ENCODE measurements at places on chromosomes 3 and 15.

- DNase-seq: no peak
Measured at GRCh38 chr15:42474827-42475226, 16.1 kb downstream of the ZNF106 start.

GRCh38 chr3:144482876-144483275, 511.3 kb downstream of the DIPK2A start:
- no peak for DNase-seq

DNA sequence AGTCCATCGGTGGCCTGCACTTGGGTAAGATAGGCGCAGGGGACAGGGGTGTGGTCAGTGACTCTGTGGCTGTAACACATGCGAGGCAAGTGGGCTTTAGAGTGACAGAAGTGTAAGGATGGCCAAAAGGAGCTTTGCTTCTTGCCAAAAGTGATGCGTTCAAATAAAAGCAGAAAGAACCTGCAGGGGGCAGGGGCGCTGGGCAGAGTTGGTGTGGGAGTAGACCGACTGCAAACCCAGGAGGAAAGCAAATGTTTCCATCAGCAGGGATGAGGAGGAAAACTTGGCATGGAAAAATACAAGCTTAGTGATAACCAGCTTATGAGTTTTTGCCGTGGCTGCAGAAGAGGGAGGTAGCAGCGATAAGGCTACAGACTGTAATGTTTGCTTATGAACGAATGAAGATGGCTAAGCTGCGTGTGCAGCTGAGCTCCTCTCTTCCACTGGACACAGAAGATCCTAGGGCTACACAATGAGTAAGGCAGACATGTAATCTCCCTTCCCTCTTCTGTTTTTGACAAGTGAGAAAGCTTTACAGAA, 149.4 kb downstream of the WNT5A start:
- DNase-seq: no peak

- no peak for DNase-seq
Measured at GRCh38 chr3:4841776-4842440, 137.3 kb upstream of the BHLHE40 start.

- DNase-seq: no peak
Measured at GRCh38 chr3:154018100-154018696, 103.0 kb upstream of the ARHGEF26 start.

- no peak for DNase-seq
Measured at GRCh38 chr3:105915524-105915923, 46.7 kb upstream of the CBLB start.

GRCh38 chr3:143100451-143100850, 19.1 kb upstream of the CHST2 start:
- no peak for DNase-seq

DNA sequence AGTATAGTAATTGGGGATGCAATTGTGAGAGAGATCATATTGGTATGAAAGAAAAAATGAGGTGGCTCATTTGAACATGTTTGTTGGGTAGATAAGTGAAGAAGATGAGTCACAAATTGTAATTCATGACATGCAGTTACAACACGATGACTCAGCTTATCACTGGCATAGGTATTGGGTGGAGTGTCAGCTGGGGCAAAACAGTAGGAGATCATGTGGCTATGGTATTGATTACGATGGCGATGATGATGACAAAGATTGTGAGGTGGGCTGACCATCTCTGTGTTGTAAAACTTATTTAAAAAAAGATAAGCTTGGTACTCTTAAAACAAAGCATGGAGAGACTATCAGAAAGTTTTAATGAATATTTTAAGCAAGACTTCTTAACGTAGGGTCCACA, 11.6 kb upstream of the DPH6 start:
- DNase-seq: no peak

GRCh38 chr3:102177075-102177755, 257.6 kb upstream of the ZPLD1 start:
- DNase-seq: no peak

- DNase-seq: no peak
Measured at GRCh38 chr15:32656496-32656895, 15.0 kb downstream of the SCG5 start.

GRCh38 chr3:4724051-4724629, 231.0 kb downstream of the ITPR1 start:
- no peak for DNase-seq
